Activated CD4-positive, alpha-beta memory T cell treated with anti-CD3 and anti-CD28 coated beads for 36 hours (primary cell): ENCODE measurements at places on chromosomes 16 and 17.
A peak's percentile ranks its signal among the peaks of the same experiment; 100 is the strongest.

DNA sequence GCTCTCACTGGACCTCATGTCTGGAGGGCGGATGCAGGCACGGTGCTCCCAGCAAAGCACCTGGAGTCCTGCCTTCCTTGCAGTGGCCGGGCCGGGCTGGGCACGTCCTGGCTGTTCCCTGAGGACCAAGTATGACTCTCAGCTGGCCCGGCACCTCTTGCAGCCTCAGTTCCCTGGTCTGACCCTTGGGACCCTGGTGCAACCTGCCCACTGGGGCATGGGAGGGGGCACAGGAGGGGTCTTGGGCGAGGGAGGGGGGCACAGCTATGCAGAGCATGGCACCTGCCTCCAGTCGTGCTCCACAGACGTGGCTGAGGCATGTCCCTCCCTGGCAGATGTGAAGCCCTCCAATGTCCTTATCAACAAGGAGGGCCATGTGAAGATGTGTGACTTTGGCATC lies 19.6 kb downstream of the MAP2K3 start:
- no peaks in the 10 kb centered on the region for H3K27me3 ChIP-seq
- no peaks in the 10 kb centered on the region for H3K4me1 ChIP-seq
- H3K36me3 ChIP-seq: peaks cover 62% of the 10 kb centered on the region
- H3K4me3 ChIP-seq: no peak overlapping the region

DNA sequence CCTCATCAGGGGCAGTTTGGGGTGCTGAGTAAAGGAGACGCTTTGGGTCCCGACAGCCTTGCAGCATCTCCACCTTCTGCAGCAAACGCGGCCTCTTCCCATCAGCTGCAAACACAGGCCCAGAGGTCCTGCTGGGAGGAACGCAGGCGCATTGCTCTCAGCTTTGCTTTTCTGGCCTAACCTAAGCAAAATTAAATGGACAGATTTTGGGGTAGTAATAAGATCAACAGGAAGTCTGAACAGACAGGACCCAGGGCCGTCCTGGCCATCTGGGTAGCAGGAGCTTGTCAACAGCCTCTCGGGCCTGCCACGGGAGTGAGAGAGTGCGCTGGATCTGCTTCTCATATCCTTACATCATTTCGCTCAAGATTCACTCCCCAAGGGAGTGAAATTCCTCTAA lies 7.2 kb downstream of the NUBP1 start:
- peaks cover 33% of the 10 kb centered on the region for H3K36me3 ChIP-seq

DNA sequence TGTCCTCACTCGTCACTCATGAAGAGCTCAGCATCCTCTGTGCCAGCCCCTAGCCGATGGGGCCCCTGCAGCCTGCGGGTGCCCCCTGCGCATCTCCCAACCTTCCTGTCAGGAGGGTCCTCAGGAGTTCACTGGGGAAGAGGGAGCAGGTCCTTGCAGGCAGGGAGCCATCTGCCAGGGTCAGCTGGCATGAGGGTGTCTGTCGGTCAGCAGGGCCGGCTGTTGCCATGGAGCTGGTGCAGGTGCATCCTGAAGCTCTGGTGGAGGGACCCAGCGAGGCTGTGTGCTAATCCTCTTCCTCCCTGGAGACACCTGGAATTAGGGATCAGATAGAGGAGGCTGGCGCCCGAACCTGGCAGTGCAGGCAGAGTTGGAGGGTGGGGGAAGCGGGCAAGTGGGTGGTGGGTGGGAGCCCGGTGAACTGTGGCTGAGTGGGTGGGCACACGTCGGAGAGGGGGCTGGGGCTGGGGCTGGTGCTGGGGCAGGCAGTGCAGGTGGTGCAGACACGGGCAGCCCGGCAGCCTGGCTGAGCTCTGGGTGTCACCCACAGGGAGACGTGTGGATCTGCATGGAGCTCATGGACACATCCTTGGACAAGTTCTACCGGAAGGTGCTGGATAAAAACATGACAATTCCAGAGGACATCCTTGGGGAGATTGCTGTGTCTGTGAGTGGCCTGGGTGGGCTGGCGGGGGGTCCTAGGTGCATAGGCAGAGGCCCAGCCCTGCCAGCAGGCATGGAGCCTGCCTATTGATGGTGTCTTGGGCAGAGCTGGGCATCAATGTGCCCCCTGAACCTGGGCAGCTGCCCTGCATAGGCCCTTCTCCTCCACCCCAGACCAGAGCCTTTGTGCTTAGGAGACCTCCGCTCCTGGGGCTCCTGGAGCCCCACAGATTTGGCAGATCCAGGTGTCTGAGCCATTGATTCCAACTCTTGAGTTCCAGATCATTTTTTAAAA lies 17.4 kb downstream of the MAP2K3 start:
- no peak for DNase-seq
- no peak overlapping the region for H3K4me3 ChIP-seq
- H3K36me3 ChIP-seq: peaks cover 50% of the 10 kb centered on the region
- no peaks in the 10 kb centered on the region for H3K27me3 ChIP-seq

DNA sequence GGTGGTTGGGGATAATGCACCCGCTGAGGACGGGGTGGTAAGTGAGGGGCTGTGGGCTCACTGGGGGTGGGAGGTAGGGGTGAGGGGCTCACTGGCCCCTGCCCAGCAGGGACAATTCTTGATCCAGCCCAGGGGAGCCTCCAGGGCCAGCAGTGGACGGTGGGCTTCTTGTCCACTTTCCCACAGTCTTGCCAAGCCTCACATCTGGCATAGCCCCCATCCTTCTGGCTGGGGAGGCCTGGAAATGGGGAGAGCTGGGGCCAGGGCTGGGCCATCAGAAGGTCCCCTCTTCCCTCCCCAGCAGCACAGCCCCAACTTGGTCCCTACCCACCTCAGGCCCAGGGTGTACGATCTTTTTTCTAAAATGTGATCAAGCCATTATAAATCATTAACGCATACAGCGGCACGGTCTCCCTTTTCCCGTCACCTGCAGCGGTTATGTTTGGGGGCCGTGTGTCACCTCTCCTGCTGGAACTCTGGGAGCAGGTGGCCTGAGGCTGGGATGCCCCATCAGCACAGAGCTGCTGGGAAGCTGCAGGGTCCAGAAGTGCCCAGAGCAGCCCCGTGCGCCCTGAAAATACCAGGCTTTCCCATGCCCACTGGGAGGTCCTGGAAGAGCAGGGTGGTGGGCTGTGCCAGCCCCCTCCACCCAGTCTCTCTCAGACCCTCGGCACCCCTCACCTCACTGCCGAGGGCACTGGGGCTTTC lies 7.2 kb upstream of the SETD6 start:
- no peaks in the 10 kb centered on the region for H3K36me3 ChIP-seq
- H3K27me3 ChIP-seq: no peaks in the 10 kb centered on the region
- no peak for DNase-seq
- H3K4me1 ChIP-seq: peaks cover 1% of the 10 kb centered on the region

GRCh38 chr16:17921357-17921978 lies 415.1 kb downstream of the NPIPA8 start:
- H3K27me3 ChIP-seq: peaks cover 9% of the 10 kb centered on the region
- no peak overlapping the region for H3K27ac ChIP-seq
- H3K4me3 ChIP-seq: no peak overlapping the region
- H3K4me1 ChIP-seq: no peaks in the 10 kb centered on the region
- peak; percentile 74 for DNase-seq
- no peaks in the 10 kb centered on the region for H3K36me3 ChIP-seq
